ENCODE measurements at places on chromosomes 7 and 10.

DNA sequence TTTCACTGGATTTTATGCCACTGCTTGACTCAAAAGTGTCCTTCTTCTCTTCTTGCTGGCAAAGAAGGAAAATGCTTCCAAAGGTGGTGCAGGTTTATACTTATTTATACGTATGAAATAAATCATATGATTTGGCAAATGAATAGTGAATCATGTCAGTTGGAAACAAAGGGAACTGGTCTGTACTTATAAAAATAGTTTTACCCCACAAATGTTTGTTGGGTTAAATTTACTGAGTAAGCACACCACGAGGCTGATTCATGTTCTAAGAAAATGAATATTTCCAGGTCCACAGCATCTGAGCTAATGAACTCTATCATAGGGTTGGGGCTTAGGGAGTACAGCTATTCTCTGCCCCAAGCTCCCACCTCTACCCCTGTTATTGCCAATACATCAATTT, 232.2 kb downstream of the TRIL start:
- no peak for DNase-seq

GRCh38 chr7:68288144-68288593, 1291.5 kb downstream of the TYW1 start:
- DNase-seq: no peak

DNA sequence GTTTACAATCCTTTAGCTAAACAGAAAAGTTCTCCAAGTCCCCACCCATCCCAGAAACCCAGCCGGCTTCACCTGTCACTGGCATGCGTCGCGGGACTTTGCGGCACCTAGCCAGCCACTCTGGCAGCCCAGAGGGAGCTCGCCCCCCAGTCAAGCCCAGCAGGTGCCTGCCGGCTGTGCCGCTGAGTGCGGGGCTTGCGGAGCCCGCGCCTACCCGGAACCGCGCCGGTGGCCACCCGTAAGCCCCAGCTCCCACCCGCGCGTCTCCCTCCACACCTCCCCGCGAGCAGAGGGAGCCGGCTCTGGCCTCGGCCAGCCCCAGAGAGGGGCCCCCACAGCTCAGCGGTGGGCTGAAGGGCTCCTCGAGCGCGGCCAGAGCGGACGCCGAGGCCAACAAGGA, 446.1 kb downstream of the GRM8 start:
- DNase-seq: no peak

DNA sequence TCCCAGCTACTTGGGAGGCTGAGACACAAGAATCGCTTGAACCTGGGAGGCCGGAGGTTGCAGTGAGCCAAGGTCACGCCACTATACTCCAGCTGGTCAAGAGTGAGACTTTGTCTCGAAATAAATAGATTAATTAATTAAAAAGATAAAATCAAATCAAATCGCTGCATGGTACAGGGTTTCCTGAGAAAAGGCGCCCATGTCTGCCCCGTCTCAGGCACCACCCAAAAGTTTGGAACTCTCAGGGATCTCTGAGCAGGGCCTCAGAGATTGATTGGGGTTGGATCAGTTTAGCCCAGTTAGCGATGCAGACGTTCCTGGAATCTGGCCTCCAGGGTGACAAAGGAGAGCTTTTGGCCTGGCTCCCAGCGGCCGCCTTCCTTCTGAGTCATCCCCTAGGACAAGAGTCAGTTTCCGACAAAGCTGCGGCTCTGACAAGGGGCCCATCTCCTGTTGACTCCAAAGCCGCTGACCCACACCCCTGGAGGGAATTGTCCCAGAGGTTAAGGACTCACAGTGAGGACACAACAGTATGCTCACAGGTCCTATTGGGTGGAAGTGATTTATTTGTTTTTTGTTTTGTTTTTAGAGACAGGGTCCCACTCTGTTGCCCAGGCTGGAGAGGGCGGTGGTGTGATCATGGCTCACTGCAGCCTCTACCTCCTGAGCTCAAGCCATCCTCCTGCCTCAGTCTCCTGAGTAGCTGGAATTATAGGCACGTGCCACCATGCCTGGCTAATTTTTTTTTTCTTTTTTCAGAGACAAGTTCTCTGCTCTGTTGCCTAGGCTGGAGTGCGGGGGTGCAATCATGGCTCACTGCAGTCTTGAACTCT, 6.8 kb downstream of the ORAI2 start:
- no peak for DNase-seq

- no peak for DNase-seq
Observed at GRCh38 chr7:98135984-98136383, 29.3 kb downstream of the LMTK2 start.

- DNase-seq: no peak
Observed at GRCh38 chr7:1458683-1459511, at the start of gene MICALL2. Gene MICALL2 (minus strand): TSS chr7:1459470. CDS start chr7:1459326, 144 bp downstream.

Data from stimulated activated CD8-positive, alpha-beta memory T cell treated with anti-CD3 and anti-CD28 coated beads, Interleukin-15, amount 100 ng/mL, for 4 hours (primary cell).